Effector CD4-positive, alpha-beta T cell (primary cell): ENCODE measurements at places on chromosomes 3 and 15.

GRCh38 chr15:58628206-58628947 is 121.1 kb downstream of the ADAM10 start:
- DNase-seq = no peak

DNA sequence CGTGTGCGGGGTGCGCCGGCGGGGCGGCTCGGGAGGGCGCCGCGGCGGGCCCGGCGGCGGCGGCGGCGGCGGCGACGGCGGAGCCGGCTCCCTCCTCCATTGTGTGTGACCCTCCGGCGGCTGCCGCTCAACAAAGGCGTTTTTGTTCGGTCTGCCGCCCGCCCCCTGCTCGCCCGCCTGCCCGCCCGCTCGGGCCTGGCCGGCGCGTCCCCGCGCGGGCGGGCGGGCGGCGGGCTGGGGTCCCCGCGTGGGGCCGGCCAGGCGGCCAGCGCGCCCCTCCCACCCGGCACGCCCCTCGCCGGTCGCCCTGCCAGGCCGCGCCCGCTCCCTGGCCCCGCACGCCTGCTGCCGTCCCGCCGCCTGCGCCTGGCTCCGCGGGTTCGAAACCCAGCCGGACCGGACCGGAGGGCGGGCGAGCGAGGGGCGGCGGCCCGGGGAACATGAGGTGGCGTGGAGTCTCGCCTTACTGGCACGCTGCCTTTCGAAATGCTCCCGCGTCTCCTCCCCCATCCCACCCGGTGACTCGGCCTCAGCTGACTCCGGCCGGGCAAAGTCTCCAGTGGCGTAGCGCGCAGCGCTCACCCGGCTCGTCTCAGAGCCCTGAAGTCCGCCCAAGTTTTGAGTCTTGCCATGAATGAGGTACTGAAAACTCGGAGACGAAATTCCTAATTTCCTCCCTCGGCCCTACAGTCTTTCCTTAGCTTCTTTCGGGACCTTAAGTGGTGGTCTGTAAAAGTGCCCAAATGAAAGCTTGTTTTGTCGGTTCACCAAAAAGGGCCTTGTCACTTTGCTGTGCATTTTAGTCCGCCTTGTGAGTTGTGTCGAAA is 588 bp downstream of the MAPK6 start:
- peak; percentile 48 for DNase-seq

GRCh38 chr3:41701191-41701698 is 260.7 kb downstream of the ULK4 start:
- no peak for DNase-seq

GRCh38 chr15:72824781-72825180 is 41.2 kb upstream of the ADPGK start:
- DNase-seq = no peak

GRCh38 chr15:84721371-84721770 is 5.4 kb upstream of the SEC11A start:
- no peak for DNase-seq

DNA sequence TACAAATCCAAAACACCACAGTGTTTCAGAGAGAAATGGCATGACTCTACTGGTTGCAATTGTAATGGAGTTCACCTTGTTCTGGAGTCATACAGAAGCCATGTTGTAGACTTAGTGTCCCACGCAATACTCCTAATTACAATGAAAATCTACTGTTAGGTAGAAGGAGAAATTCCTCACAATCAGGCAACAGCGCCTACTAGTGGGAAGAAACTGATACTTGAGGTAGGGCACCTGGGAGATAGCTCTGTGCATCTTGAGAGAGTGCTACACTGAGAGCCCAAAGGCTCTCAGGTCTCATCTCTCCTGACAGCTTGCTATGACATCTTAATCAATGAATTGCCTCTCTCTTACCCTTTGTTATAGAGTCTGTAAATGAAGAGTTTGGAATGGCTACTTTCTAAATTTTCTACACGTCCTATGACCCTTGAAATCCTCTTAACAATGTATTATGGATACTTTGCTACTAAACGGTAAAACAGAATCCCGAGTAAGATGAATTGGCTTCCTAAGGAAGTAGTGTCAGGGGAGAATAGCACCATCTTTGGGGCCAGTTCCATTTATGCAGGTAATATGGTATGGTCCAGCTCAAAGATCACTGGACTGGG is 422.7 kb upstream of the TPRG1 start:
- DNase-seq = peak; percentile 42

DNA sequence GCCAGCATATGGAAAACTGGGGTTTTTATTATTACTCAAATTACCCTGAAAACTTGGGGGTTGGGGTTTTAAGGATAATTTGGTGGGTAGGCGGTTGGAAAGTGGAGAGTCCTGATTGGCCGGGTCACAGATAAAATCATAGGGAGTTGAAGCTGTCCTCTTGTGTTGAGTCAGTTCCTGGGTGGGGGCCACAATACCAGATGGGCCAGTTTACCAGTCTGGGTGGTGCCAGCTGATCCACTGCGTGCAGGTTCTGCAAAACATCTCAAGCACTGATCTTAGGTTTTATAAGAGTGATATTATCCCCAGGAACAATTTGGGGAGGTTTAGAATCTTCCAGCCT is 4.9 kb upstream of the ZNF662 start:
- no peak for DNase-seq

- DNase-seq = no peak
Measured at GRCh38 chr3:71536376-71536965, 47.1 kb downstream of the FOXP1 start.

- DNase-seq = no peak
Measured at GRCh38 chr3:116671151-116671550, 38.4 kb upstream of the TUSC7 start.

DNA sequence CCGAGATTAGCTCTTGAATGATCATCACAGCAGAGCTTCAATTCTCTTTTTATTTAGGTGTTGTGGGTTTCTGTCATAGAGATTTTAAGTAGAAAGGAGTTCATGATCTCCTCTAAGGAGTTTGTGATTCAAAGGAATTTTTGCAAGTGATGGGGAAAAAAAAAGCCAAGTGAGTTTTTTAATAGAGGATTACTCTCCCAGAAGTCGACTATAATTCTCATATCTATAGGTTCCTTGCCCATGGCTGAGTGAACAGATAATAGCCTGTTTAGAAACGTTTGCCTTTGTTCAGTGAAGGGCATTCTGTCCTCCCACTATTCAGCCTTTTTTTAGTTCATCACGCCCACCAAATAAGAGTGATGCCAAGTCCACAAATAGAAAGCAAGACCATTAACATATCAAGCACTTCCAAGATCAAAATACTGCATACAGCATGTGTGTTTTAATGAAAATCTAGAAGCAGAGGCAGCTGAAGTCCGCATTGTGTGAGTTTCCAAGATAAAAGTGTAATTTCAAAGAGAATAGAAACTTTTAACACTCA is 398.4 kb upstream of the CNTN3 start:
- DNase-seq = no peak

DNA sequence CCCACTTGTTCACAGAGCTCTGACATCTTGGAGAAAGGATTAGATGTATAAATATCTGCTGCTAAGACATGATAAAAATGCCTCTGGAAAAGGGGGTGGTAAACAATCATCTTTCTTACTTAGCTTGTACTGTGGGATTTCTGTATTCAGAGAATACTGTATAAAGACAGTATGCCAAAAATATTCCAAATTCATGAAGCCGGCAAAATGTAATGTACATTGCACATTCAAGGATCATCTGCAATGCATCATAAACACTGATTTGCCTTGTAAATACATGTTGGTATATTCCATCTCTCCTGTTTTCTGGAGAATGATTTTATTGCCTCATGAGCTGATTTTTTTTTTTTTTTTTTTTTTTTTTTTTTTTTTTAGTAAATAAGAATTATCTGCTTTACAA is 355.3 kb downstream of the ROBO1 start:
- DNase-seq = no peak

- DNase-seq = no peak
Measured at GRCh38 chr3:189954733-189955665, 165.7 kb downstream of the P3H2 start.

DNA sequence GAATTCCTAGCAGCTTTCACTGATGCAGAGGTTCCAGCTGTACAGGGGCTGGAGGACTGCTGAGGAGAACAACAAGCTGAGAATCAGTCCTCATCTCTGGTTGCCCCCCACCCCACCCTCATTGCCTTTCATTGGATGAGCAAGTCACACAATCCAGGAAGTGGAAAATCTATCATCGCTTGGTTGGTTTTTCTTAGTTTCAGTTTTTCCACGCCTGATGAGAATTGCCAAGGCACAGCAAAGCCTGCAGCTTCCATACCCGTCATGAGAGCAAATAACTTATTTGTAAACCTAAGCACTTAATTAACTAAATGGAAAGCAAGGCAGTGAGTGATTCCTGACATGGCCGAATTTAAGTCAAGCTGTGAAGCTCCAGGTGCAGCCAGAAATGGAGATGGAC is 21.4 kb upstream of the LIPC start:
- DNase-seq = no peak

- DNase-seq = no peak
Measured at GRCh38 chr3:58084166-58084565, 75.9 kb downstream of the FLNB start.

DNA sequence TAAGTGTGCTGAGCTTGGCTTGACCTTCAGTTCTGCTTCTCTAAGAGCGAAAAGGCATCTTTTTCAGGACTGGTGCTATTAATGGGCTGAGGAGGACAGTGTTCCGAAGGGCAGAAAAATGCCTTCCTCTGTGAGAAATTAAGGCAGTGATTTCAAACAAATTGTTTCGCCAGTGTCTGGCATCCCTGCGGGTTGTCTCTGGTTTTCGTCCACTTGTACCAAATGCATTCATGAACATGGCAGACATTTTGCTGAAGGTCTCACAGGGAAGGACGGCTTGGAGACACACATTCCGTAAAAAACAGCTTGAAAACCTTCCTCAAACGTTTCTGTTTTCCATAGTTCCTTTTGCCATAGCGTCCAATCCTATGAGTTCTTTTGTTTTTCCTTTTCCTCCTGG is 57.1 kb downstream of the CEMIP start:
- no peak for DNase-seq

DNA sequence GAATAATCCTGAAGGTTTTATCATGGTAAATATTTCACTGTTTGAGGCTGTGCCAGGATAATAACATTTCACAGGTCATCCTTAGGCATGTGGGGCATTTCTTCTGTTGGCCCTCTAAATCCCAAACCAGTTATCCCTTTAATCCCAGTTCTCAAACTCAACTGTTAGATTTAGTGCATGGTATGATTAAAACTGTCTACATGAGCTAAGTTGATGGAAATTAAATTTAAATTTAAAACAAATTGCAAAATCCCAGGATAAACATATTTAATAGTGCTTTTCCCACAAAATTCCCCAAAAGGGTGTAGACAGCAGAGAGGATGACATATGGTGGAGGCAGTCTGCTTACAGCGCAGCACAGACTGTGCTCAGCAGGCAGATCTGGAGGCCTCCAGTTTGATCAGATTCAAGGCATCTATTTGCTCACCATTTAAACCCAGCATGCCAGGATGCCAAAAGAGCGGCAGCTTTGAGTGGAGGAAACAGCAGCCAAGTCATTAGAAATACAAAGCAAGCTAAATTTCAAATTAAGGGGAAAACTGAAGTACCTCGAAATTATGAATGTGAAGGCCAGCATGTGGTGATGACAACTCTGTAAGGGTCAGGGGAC is 325.8 kb downstream of the KCNH8 start:
- DNase-seq = no peak
